Activated T-helper 2 cell treated with anti-CD3 and anti-CD28 coated beads, Interferon-gamma antibody, Interleukin-2, Interleukin-4, amounts not matched to agents 10 μg/mL and 5 μg/mL and 100 μg/mL, durations not matched to agents 14 hours and 24 hours and 36 hours (primary cell): ENCODE measurements at places on chromosomes 12 and 14. TPM values are rescaled to one million over a fixed set of nuclear protein-coding genes. Genes with fewer than 3 reads are reported as not detected.

DNA sequence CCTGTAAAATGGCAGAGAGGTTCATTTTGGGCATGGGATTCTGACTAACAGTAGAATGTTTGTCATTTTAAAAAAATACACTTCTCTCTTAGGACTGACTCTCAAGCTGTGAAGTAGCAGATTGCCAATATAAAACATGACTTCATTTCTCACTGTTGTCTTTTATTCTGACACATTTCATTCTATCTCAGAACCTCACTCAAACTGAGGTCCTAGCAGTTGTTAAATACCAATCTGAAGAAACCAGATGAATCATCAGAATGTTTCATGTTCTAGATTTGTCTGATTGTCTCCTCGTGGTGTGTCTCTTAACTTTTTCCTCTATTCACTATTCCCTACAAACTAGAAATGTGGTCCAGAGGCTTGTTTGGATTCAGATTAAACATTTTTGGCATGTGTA lies 276.5 kb upstream of the NPAS3 start:
- DNase-seq, result no peak

DNA sequence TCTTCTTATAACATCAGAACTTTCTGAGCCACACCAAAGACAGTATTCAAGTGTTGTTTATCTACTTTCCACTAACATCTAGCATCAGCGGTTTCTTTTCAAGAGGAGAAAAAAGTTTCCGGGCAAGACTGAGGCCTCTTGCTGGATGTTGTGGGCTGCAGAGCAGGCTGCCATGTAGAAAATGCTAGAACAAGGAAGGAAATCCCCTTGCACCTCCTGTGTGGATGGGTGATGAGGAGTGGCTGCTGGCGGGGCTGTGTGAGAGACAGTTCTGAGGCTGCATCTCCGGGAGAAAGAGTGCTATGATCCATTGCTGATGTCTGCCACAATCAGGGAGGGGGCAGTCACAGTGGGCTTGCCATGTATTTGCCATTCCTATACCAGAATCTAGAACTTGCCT lies 37.8 kb upstream of the PPP1CC start:
- DNase-seq, result peak; percentile 47

GRCh38 chr14:94144765-94145164 lies 15.4 kb upstream of the IFI27L2 start:
- no peak for DNase-seq

GRCh38 chr12:103640831-103641230 lies 53.8 kb downstream of the STAB2 start:
- no peak for DNase-seq

- DNase-seq, result peak; percentile 13
Observed at GRCh38 chr12:95548056-95548538, 3.2 kb downstream of the USP44 start.

DNA sequence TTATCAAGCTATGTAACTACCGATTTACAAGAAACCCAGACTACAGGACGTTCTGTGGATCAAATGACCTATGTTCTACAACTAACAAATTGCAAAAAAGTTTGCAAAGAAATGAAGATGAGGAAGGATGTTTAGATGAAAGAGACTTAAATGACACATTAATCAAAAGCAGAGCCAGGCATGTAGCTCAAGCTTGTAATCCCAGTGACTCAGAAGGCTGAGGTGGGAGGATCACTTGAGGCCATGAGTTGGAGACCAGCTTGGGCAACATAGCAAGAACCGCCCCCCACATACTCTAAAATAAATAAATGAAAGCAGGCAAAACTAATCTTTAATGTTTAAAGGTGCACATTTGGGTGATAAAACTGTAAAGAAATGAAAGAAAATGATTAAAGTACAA lies 331.9 kb downstream of the BTG1 start:
- DNase-seq, result no peak

DNA sequence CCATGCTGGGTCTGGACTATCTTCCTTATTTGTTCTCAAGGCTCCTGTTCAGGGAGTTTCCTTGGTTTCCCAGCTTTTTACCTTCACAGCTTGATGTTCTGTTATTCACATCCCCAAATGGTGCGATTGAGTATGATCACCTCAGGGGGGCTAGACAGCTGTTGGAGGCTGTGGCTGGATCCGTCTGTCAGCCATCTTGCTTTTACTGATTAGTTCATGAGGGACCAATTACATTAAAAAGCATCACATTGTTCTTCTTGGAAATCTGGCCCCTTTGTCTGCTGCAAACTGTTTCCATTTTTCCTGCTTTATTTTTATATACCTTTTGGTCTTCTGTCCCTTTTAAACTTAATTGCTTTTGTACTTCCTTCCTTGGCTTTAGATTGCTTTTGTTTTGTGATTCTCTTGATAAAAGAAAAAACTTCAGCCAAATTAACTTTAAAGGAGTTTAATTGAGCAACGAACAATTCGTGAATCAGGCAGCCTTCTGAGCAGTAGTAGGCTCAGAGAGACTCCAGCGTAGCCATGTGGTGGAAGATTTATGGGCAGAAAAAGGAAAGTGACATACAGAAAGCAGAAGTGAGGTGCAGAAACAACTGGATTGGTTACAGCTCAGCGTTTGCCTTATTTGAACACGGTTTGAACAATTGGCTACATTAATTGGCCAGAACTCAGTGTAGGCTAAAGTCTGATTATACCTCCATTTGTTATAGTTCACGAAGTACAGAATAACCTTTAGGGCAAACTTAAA lies 208.7 kb downstream of the AEBP2 start:
- no peak for DNase-seq

DNA sequence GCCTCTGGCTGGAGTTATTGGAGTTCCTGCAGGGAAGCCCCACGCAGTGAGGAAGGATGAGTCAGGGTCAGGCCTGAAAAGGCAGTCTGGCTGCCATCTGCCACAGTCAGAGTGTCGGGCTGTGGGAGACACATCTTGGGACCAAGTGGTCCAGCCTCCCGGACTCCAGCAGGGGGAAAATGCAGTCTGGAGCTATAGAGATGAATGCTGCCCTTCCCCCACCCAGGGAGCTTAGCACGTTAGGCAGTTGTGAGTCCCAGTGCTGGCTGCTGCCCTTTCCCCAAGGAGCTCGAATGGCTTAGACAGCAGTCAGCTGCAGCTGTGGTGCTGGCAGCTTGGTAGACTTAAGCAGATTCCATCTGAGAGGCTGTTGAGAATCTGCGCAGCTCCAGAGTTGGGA lies 8.2 kb upstream of the NTS start:
- no peak for DNase-seq

The KRT83 gene
- total RNA-seq, result not detected in 2 replicates

DNA sequence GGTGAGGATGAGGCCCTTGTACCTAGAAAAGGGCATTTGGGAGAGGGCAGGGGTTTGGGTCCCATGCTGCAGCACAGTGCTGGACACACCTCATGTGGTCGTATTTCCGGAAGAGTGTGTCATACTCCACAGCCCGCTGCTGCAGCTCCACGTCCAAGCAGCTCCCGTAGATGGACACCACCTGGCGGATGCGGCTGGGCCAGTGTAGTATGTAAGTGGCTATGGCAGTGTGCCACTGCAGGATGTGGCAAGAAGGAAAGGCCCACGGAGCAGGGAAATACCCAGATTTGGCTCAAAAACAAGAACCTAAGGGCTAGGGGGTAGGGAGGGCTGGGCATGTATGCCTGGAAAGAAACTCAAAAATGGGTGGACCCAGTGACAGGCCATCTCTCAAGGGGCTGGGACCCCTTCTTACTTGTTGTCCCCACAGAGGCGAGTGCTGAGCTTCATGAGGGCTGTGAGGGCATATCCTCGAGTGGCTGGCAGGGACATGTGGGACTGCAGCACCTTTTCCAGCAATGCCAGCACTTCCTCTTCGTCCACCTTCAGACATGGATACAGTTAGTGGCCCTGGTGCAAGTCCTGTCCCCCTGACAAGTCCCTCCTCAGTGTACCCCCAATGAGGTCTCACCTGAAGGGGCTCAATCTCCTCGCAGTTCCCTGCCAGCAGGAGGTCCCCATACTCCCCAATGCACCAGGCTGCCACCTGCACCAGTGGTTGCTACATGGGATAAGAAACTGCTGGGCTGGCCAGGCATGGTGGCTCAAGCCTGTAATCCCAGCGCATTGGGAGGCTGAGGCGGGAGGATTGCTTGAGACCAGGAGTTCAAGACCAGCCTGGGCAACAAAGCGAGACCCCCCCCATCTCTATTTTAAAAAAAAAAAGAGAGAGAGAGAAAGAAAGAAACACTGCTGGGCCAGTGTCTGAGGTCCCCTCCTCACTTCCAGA lies 5.4 kb downstream of the AP1G2 start:
- no peak for DNase-seq

DNA sequence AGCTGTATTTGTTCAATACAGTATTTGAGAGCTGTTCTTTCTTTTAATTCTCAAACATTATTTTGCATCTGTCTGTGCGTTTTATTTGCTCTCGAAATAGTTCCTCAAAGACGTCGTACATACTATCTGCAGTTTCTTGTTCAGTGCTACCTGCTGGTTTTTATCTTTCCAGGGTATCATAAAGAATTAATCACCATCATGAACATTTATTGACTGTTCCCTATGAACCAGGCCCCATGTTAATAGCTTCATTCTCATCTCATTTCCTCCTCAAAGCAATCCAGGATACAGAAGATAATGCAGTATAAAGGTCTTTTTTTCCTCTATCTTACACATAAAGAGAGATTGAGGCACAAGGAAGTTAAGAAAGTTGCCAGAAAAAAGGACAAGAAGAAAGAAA lies 211.8 kb downstream of the DACT1 start:
- no peak for DNase-seq

The TRPV4 gene
- not detected in 2 replicates for total RNA-seq

The OTUB2 gene
- total RNA-seq, result 2.1 and 2.3 TPM in 2 replicates
